ENCODE measurements at places on chromosomes 1 and 21.

DNA sequence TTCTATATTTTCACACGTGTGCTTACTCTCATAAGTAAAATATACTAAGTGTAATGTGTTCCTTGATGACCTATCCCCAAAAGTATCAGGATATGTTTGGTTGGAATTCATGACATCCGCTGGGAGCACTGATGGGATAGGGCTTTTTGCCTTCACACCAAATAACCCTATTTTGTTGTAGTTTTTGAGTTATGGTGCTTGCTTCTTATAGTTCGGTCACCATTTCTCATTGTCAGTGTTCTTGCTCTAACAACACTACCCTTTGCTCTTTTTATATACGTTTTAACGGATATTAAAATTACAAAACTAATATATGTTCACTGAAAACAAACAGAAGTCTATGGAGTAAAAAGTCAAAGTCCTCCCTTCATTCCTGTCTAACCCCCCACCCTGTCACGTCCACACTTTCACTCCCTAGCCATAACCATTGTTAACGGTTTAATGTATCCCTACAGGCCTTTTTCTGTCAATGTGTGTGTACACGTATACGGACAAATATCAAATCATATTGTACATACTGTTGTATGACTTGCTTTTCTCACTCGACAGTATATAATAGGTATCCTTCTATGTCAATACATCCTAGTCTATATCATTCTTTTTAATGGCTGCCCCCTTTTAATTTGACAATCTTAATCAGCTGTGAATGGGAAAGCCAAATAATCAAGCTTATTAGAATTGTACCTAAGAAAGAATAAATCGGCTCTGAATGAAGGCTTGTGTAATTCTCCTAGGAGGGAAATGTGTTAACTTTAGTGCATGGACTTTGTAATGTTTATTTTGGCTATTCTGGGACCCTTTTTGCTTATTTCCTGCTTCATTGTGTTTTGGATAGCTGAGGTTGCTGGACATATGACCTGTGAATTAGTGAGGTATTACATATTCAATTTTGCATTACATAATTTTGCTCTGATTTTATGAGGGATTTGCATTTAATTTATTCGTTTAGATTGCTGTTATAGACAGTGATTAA is 3.5 kb upstream of the RNF220 start:
- no peak for DNase-seq

- DNase-seq = no peak
Measured at GRCh38 chr21:29504751-29505321, 206.1 kb downstream of the BACH1 start.

GRCh38 chr1:2274929-2275475 is 46.9 kb downstream of the SKI start:
- no peak for DNase-seq

- no peak for DNase-seq
Measured at GRCh38 chr1:52111492-52111891, 30.4 kb upstream of the ZFYVE9 start.

Measured in activated CD4-positive, CD25-positive, alpha-beta regulatory T cell treated with anti-CD3 and anti-CD28 coated beads, Interleukin-2, amount 50 U/mL, for 16 hours (primary cell).